ENCODE measurements at places on chromosomes 3 and 15.
A peak's percentile ranks its signal among the peaks of the same experiment; 100 is the strongest.

DNA sequence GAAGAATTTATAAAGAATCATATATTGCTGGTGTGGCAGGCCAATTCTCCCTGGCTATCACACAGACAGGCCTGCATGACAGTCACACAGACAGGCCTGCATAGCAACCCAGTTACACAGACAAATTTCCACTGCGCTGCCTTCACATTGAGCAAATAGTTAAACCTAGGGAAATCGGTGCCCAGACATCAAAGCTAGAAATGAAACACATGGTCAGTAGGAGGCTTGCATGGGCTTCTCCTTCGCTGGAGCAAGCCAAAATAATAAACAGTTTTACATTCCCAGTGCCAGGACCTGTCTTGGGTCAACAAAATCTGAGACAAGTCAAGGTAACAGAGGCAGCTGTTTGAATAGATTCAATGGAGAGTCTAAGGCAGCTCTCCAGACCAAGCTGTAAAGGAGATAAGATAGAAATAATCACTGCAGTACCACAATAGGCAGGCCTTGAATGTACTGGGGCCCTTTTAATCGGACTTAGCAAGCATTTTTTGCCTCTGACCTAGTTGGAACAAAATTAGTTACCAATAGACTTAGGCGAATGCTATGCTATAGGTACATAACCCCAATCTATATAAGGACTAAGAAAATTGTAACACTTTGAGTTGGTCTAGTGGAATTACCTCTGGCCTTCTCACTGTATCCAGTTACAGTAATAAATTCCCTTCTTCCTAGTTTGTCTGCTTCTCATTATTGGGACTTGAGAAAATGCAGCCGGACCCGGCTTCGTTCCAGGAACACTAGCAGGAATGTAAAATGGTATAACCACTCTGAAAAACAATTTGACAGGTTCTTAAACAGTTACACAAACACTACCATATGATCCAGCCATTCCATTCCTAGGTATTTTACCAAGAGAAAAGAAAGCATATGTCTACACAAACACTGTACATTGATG is 274.7 kb upstream of the UBE2E2 start:
- no peak for DNase-seq

DNA sequence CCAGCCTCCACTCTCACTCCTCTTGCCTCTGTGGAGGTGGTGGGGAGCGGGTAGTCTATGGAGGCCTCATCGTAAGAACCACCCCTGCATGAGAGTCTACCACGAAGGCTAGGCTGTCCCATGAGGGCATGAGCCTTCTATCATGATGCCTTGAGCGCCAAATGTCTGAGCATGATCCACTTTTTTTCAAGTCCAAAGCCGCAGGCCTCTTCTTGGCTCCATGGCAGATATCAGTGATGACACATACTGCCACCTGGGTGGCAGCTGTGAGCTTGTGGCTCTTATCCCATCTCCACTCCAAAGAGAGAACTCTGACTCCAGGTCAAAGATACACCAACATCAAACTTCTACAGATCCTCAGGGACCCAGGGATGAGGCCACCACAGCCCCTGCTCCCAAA is 13.5 kb downstream of the POC1A start:
- no peak for DNase-seq

DNA sequence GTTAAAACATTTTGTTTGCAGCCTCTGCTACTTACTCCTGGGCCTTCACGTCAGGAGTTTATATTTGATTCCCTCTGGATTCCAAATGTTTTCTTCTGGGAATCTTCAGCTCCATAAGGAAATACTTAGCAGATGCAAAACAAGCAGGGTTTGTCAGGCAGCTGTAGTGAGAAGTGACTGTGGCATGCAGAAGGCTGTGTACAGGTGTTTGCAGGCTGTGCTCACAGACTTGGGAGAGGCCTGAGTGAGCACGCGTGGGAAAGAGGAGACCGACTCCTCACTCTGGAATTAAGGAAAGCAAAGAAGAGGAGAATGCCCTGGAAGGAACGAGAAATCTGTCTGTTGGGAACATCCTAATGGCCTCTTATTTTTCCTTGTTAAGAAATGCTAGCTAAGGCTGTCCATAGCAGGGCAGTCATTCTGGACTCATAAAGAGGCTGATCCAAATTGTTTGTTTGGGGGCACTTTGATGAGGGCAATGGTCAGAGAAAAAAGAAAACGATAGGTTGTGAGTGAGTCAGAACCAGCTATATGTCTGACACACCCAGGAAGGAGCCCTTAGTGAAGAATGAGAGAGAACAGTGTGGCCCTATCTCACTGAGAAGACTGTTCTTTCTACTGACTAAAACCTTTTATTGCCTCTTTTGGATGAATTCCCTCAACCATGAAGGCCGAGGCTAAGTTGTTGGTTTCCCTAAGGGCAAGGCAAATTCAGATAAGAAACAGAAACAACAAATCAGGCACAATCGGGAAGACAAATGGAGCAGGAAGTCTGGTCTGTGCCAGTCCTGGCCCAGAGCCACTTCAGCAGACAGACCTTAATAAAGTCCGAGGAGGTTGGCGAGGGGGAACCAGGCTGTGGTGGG is 82.6 kb downstream of the TGFBR2 start:
- no peak for DNase-seq

GRCh38 chr15:25436707-25437106 is 2.1 kb downstream of the UBE3A start:
- DNase-seq = no peak

DNA sequence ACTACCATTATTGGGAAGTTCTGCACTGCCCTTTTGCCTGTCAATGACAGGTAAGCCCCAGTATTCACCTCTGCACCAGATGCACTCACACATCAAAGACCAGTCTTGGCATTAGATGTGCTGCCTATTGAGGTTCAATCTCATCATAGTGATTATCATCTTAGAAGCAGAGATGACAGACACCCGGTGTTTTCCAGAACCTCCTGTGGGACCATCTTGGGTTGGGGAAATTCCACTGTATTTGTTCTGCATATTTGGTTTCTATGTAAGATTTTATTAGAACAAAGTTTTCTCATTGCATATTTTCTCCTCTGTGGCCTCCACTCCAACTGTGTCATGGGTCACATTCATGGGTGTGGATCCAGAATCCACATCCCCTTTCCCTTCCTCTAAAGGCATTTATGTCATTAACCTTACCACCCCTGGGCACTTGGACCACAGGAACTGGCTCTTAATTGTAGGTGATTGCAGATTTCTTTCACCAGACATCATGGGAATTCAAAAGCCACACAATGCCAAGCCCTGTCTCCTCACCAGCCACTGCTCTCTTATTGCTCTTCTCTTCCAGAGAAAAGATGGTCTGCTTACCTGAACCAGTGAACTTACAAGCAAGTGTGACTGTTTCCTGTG is 31.2 kb downstream of the PLA1A start:
- DNase-seq = no peak

DNA sequence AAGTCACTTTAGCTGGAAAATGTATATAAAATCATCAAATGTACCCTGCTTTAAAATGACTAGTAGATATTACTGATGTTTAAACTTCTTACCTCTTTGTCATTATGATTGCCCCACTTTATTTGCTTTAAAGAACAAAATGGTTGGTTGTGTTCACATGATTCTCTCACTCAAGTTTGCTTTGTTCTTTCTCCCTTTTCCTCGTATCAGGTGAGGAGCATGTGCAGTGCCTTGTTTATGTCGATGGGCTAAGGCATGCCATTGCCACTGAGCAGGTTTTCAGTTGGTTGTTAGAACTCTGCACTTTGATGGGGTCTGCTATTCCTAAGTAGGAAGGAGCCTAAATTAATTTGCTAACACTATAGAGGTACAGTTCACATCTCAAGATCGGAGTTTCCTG is 5.3 kb downstream of the MAP2K5 start:
- DNase-seq = no peak

- DNase-seq = no peak
These were observed 102.0 kb upstream of the BHLHE40 start for GRCh38 chr3:4877173-4877787.

- DNase-seq = peak; percentile 14
These were observed 32.4 kb upstream of the ALDH1L1 start for GRCh38 chr3:126212620-126213378.

DNA sequence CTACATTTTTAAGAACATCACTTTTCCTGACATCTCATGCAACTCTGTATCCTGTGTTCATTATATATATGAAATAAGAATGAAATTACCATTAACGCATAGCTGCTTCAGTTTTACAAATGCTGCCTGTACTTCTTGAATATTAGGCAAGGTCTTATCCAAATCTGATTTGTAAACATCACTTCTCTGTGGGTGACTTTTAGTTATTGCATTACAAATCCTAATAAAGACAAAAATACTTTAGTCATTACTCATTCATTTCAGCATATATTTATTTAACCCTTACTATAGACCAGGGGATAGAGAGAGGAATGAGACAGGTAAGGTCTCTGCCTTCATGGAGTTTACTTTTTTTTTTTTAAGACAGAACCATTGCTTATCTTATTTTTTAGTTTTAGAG is 36.8 kb downstream of the MTMR10 start:
- no peak for DNase-seq

DNA sequence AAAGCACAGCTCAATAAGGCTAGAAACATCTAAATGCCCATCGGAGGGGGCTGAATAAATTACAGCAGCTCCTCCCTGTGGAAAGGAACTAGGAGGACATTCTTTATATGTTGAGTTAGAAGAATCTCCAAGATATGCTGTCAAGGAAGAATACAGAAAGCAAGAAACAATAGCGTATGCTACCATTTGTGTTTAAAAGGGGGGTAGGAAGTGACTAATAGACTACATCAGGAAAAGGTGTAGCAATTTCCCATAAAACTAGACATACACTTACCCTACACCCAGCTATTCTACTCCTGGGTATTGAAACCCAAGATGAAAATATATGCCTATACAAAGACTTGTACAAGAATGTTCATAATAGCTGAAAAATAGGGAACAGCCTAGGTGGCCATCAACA is 21.6 kb downstream of the SEC61A1 start:
- DNase-seq = no peak

GRCh38 chr3:193734737-193735366 is 141.8 kb downstream of the OPA1 start:
- DNase-seq = no peak

GRCh38 chr15:72318408-72318942 is 1.5 kb downstream of the CELF6 start:
- no peak for DNase-seq

DNA sequence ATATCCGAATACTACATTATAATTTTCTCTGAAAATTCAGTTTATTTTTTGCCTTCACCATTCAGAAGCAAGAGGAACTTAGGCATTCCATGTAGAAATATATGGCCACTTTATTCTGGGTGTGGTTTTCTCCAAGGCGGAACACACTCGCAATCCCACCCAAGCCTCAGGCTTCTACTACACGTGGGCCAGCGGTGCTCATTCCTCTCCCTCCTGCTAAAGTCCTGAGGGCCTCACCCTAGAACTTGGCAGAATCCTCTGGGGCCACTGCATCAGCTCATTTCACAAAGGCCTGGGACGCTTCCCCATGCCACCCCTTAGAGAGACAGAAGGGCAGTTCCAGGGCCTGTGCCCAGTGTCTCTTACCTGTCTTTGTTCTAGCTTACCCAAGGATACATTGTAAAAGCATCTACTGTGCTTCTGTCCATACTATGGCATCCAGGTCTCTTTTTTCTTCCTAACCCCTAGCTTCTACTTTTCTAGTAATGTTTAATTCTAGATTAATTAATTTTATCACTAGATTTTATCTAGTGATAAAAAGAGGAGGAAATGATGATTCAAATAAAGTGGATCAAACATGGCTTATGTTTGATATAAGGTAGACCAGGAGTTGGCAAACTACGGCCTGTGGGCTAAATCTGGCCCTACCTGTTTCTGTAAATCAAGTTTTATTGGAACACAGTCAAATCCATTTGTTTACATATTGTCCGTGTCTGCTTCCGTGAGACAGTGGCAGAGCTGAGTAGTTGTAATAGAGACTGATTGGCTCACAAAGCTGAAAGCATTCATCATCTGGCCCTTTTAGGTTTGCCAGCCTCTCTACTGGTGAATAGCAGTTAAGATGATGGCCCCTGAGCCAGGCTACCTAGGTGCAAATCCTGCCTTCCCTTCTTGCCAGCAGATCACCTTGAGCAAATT is 29.8 kb downstream of the LARS2 start:
- DNase-seq = no peak

DNA sequence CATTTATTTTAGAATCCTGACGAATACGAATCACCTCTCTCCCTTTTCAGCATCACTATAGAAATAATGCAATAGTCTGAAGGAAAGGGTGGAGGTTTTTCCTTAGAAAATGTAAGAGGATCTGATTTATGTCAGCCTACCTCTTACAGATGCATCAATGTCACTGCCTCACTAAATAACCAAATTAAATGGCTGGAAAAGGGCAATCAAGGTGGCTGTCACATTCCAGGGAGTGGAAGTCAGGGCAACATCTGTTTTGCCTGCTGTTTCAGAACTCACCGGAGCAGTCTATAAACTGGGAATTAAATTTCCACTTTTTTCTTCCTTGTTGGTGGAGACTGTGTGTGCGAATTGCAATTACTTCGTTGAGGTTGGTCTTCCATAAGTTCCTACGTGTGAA is 299.3 kb upstream of the PDZRN3 start:
- DNase-seq = no peak

DNA sequence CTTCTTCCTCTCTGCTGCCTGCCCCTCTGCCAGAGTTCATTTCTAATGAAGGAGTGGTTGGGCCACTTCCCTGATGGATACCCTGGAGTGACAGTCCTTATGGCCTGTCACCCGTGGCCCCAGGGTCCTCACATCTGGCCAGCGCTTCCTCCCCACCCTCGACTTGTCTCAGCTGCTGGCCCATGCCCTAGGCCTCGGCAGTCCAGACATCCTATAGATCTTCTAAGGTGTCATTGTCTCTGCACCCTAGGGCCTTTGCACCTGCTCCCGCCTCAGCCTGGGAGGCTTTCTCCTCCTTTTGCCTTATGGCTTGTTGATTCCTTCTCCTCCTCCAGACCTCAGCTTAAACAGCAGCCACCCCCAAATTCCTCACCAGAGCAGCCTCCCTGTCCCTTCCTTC is 181.0 kb downstream of the NSMCE3 start:
- no peak for DNase-seq

DNA sequence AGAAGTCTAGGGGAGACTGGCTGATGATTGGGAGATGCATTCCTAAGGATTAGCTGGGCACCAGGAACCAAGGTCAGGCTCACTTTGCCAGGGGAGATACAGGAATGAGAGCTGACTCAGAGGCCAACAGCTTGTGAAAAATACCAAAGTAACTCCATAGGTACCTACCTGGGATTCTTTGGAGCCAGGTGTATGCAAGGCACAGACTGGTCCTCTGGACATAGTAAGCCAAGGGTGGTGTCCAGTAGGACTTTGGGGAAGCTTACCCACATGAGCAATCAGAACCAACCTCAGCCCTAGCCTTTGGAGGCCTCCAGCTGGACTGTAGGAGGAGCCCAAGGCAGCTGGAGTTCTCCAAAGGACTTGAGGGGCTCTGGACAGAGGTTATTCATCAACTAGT is 47.5 kb downstream of the CRYGS start:
- DNase-seq = no peak

- no peak for DNase-seq
These were observed 421.7 kb upstream of the GRM7 start for GRCh38 chr3:6439226-6439625.

DNA sequence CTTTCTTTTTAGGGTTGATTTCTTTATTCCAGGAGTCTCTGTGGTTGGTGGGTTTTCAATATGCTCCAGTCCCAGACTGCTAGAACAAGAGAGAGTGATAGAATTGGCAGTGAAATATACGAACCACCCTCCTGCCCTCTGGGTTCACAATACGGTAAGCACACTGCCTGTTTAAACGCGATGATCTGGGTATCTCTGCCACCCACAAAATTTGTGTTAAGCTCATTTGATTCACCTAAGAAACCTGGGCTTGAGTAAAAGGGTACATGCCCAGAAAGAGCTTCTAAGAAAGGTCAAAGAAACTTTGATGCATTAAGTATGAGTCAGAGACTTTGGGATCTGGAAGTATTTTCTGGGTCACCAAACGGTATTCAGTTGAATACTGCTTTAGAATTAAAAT is 29.8 kb downstream of the OXNAD1 start:
- no peak for DNase-seq
